ENCODE measurements at places on chromosomes 3 and 15.

DNA sequence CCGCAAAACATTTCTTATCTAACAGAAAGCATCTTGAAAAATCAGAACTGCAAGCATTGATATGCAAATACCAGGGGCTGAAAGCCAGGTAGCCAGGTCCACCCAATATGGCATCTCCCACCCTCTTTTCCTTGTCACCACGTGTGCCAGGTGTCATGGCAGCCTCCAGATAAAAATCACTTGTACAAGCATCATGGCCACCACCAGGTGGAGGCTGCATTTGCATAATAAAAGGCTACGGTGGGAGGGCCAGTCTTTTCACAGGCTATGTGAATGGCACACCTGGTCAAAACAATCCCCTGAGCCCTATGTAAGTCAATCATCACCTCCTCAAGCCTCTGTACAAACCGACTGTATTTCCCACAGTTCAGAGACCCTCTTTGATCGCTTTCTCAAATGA is 1233.1 kb upstream of the ALCAM start:
- peak; percentile 39 for DNase-seq

GRCh38 chr3:54861248-54862067 is 66.4 kb downstream of the LRTM1 start:
- DNase-seq: peak; percentile 76

DNA sequence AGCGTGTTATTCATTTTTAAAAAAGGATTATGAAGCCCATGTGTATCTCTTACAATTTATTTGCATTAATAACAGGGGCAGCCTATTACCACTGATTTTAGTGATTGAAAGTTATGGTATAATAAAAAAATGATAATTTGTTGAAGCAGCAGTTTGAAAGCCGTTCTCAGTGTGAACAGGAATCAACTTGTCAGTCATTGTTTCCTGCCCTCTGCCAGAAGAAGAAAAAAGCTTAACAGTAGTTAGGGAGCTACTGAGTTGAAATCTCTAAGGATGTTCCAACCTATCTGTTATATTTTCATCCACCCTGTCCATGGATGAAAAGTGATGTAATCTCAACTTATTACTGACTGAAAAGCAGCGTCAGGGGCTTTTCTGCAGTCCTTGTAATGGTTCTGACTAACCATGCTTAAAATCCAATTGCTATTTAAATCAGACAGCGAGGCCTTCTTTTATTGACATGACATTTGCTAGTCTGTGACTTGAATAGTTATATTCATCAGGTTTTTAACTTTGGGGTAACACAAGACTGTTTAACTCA is 486.7 kb downstream of the ROBO2 start:
- no peak for DNase-seq

GRCh38 chr3:30696403-30696819 is 90.0 kb downstream of the TGFBR2 start:
- DNase-seq: no peak

DNA sequence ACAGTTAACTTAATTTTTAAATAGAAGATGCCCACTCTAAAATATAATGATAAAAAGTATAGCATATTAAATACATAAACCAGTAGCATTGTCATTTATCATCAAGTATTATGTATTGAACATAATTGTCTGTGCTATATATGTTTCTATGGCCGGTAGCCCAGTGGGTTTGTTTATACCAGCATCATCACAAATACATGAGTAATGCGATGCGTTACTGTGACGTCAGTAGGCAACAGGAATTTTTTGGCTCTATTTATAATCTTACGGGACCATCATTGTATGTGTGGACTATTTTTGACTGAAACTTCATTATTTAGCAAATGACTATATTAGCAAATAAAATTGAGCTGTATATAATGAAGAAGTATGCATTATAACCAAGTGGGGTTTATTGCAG is 82.1 kb downstream of the FLNB start:
- DNase-seq: no peak

GRCh38 chr15:81751816-81752545 is 293.8 kb downstream of the MEX3B start:
- DNase-seq: no peak

DNA sequence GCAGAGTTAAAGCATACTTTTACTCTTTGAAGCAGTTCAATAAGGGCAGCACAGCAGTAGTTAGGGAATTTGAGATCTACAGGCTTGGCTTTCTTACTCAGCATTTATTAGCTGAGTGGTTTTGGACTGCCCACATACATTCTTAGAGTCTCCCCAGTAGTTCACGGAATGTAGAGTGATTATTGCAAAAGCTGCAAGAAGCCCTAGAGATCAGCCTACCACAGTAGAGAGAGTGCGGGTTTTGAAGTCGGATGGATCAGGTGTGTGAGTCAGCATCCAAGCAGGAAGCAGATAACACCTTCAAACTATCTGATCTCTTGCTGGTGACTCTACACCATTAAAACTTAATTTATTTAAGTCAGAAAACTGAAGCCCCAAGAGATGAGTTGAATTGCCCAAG is 171.9 kb downstream of the SYNPR start:
- DNase-seq: peak; percentile 52

DNA sequence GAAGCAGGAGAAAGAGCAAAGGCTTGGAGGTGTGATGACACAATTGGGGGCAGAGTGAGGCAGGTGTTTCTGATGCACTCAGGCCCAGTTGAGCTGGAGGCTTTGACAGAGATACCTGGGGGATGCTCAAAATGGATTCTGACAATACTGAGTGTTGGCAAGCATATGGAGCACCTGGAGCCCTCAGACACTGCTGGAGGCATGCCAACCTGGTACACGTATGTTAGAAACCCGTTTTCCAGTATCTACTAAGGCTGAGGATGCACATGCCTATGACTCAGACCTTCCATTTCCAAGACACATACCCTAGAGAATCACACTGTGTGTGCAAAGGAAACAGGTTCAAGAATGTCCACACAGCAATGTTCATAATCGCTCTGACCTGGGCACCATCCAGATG is 58.7 kb downstream of the WNT7A start:
- no peak for DNase-seq

DNA sequence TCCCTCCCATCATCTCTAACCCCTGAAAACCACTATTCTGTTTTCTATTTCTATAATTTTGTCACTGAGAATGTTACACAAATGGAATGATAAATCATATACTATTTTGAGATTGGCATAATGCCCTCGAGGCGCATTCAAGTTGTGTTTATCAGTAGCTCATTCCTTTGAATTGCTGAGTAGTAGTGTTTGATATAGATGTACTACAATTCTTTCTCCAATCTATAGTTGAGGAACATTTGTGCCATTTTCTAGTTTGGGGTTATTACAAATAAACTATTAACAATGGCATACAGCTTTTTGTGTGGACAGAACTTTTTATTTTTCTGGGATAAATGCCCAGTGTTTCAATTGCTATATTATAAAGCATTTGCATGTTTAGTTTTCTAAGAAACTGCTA is 86.0 kb downstream of the CCR1 start:
- DNase-seq: no peak

- no peak for DNase-seq
These were observed 26.5 kb downstream of the PLA1A start for GRCh38 chr3:119624002-119624720.

GRCh38 chr3:132554437-132554836 is 42.6 kb upstream of the ACKR4 start:
- peak; percentile 20 for DNase-seq

GRCh38 chr3:150419076-150419868 is 11.2 kb downstream of the TSC22D2 start:
- peak; percentile 47 for DNase-seq

GRCh38 chr15:72338617-72339321 is 18.8 kb upstream of the CELF6 start:
- no peak for DNase-seq

GRCh38 chr15:32738666-32739065 is 20.9 kb downstream of the GREM1 start:
- no peak for DNase-seq

DNA sequence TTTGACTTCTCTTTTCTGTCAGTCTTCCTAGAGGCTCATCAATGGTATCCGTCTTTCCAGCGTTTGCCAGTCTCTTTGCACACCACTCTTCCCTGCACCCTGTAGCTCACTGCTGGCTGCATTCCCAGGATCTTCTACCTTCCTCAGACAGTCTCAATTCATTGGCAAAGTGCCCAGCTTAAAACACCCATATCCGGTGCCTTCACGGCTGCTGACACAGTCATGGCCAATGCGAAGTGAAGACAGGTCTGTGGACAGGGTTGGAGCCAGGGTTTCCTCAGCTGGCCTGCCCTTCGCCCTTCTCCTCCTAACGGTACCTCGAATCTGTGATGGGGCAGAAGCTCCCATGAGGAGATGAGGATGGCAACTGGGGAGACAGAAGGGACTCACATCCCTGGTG is 36.1 kb downstream of the PTH1R start:
- DNase-seq: peak; percentile 88

- no peak for DNase-seq
These were observed 558.0 kb downstream of the FOXP1 start for GRCh38 chr3:71025516-71025915.

- DNase-seq: no peak
These were observed 32.0 kb downstream of the MUC20 start for GRCh38 chr3:195752546-195753331.

DNA sequence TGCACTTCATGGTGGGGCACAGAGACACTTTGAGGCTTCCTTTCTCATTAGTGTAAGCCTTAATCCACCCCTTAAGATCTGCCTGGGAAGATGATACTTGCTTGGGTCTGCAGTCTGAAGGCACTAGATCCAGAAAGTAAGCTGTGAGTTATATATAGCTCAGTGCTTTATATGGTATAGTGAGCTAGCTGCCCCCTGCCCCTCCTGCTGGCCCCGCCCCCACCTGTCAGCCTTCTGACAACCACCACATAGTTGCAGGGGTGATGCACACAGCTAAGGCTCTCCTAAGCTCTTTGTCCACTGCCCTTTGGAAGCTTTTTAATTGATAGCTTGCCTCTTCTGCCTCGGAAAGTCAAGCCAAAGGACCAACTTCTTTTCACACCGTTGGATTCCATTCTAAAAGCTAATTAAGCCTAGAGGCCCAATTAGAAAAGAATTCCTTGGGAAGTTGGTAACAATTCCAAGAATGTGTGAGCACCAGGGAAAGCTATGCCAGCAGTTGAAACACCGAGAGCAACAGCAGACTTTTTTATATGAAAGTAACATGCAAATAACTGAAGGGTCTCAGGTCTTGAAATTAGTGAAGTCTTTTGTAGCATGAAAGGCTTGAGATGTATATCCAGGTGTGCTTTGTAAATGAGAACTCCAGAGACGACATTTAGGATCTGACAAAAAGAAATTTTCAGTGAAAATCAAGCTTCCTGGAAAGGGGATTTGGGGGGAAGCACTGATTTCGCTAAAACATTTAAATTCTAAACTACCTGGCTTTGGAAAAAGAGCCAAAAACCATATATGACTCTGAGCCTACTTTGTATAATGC is 2.3 kb downstream of the TPM1 start:
- peak; percentile 70 for DNase-seq

- peak; percentile 81 for DNase-seq
These were observed 39.8 kb downstream of the TSC22D2 start for GRCh38 chr3:150447631-150448465.

DNA sequence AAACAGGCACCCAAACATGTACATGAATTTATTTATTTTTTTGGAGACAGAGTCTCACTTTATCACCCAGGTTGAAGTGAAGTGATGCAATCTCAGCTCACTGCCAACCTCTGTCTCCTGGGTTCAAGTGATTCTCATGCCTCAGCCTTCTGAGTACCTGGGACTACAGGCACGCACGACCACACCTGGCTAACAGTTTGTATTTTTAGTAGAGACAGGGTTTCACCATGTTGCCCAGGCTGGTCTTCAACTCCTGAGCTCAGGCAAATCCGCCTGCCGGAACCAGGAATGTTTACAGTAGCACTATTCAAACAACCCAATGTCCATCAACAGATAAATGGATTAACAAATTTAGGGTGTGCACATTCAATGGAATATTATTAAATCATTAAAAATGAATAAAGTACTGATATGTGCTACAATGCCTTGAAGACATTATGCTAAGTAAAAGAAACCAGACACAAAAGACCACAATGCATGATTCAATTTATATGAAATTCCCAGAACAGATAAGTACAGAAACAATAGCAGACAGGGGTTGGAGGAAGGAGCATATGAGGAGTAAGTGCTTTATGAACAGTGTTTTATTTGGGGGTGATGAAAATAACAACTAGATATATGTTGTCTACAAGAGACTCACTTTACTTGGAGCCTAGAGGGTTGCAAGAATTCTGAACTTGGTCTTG is 1.3 kb downstream of the LEO1 start:
- no peak for DNase-seq

GRCh38 chr3:149077628-149078027 is 8.7 kb downstream of the HLTF start:
- peak; percentile 12 for DNase-seq

GRCh38 chr3:128549283-128550112 is 56.5 kb upstream of the GATA2 start:
- DNase-seq: peak; percentile 96

DNA sequence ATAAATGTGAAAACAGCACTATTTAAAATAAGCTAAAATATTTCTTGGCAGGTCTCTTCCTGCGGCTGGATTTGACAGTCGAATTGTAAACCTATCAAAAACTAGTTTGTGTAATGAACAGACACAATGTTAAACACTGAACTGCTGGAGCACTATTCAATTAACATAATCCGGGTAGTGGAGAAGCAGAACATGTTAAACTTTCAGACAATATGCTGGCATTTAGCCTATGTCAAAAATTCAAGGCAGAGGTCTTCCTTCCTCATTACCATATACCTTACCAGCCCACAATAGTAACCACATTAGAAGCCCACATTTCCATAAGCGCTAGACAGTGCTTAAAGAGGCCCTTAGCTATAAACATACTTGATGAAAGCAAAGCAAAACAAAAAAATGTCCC is 1042.9 kb downstream of the ROBO1 start:
- no peak for DNase-seq
